ENCODE measurements at places on chromosomes 5 and 9. TPM values are rescaled to one million over a fixed set of nuclear protein-coding genes. Genes with fewer than 3 reads are reported as not detected.

ANXA2R gene
- 1.1 TPM for total RNA-seq

FCN2 gene
- total RNA-seq: not detected

C5orf46 gene
- total RNA-seq: 5.9 TPM

CRB2 gene
- not detected for total RNA-seq

TNFSF15 gene
- total RNA-seq: 1.5 TPM

CDK7 gene
- 74.1 TPM for total RNA-seq

CCL21 gene
- total RNA-seq: not detected

ZNF618 gene
- 9.2 TPM for total RNA-seq

IFNK gene
- total RNA-seq: not detected

GRPEL2 gene
- total RNA-seq: 27.0 TPM

LCN15 gene
- not detected for total RNA-seq

PLAC8L1 gene
- total RNA-seq: not detected

FOXD4L6 gene
- not detected for total RNA-seq

AGXT2 gene
- total RNA-seq: not detected

CNTNAP3 gene
- 2.9 TPM for total RNA-seq

PCDHGA6 gene
- total RNA-seq: 3.1 TPM

RNF145 gene
- 68.4 TPM for total RNA-seq

SPACA9 gene
- 3.5 TPM for total RNA-seq

RIGI gene
- total RNA-seq: 11.3 TPM

C9orf153 gene
- total RNA-seq: 0.56 TPM

KLHL9 gene
- 47.9 TPM for total RNA-seq

PCDHGC4 gene
- 0.77 TPM for total RNA-seq

ARHGEF37 gene
- total RNA-seq: 8.2 TPM

SLC34A3 gene
- not detected for total RNA-seq

GOLM1 gene
- total RNA-seq: 73.2 TPM

PTGDS gene
- total RNA-seq: 1.7 TPM

ZNF79 gene
- 15.2 TPM for total RNA-seq

DCANP1 gene
- total RNA-seq: not detected

SMU1 gene
- total RNA-seq: 35.8 TPM

TUBB4B gene
- 1,104 TPM for total RNA-seq

SPINK5 gene
- total RNA-seq: not detected

FOXD4L4 gene
- total RNA-seq: under 0.01 TPM

TXNDC8 gene
- total RNA-seq: not detected

TMEM252 gene
- not detected for total RNA-seq

TERT gene
- total RNA-seq: not detected

CBY3 gene
- not detected for total RNA-seq

CDH18 gene
- total RNA-seq: under 0.01 TPM

OR13F1 gene
- total RNA-seq: not detected

HMMR gene
- 11.8 TPM for total RNA-seq

NDST1 gene
- 39.5 TPM for total RNA-seq

IL33 gene
- 383 TPM for total RNA-seq

PCDHGB2 gene
- 2.5 TPM for total RNA-seq

APC gene
- total RNA-seq: 54.4 TPM
